Kasumi-1 (cell line): ENCODE measurements at places on chromosomes 7 and 10.

- no peak for DNase-seq
Measured at GRCh38 chr10:97049670-97050069, 136.1 kb downstream of the SLIT1 start.

DNA sequence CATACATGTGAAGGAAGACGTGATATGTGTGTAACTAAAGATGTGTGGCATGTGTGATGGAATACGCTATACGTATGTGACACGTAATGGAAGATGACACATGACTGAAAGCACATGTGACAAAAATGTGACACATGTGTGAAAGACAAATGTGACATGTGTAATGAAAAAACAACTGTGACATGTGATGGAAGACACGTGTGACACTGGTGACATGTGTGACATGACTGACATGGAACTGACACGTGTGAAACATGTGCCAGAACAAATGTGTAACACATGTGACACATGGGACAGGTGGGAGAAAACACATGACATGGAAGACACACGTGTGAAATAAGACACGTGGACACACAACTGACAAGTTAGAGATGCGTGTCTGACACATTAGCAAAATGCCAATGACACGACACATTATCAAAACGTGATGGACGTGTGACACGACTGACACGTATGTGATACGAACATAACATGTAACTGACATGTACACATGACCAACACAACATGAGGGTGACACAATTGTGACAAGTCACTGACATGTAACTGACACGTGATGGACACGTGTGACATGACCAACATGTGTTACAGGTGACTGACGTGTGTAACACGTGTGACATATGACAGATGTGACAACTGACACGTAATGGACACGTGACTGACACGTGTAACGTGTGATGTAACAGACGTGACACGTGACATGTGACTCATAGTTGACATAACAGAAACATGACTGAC lies 24.4 kb downstream of the CRPPA start:
- no peak for DNase-seq

GRCh38 chr7:127654404-127655394 lies 2.7 kb downstream of the SND1 start:
- peak; percentile 31 for DNase-seq

DNA sequence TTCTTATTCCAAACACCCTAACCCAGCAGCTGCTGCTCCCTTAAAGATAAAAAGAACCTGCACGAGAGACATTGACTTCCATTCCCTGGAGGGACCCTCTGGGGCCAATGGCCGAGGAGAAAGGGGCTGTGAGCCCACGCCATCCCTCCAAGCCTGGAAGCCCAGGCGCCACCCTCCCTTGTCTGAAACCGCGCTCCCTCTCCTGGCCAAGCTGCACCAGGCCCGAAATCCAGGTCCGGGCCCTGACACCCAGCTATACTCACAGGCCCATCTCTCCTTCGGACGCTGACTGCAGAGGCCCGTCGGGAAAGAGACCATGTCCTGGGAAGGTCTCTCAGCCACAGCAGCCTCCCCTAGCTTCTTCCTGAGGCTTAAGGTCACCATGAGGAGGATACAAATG lies 196.5 kb downstream of the PTPRN2 start:
- DNase-seq = no peak

DNA sequence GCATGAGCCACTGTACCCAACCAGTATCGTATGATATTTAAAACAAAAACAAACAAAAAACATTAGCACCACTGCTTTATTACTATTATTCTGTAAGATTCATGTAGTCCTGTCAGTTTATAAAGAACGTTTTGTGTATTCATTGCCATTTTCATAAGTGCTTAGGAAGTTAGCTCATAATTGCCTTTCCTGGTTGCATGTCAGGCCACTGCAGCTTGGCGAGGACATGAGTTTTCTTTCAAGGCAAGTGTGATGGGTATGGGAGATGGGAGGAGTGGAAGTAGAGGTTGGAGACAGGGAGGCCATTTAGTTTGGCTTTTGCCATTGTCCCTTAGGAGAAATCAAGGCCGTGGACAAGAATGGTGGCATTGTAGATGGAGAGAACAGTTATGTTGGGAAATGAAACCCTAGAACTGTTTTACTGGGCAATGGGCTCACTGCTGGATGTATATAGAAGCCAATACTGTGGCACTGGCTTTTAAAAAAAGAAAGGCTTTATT lies 48.9 kb downstream of the TYW1 start:
- DNase-seq = no peak

DNA sequence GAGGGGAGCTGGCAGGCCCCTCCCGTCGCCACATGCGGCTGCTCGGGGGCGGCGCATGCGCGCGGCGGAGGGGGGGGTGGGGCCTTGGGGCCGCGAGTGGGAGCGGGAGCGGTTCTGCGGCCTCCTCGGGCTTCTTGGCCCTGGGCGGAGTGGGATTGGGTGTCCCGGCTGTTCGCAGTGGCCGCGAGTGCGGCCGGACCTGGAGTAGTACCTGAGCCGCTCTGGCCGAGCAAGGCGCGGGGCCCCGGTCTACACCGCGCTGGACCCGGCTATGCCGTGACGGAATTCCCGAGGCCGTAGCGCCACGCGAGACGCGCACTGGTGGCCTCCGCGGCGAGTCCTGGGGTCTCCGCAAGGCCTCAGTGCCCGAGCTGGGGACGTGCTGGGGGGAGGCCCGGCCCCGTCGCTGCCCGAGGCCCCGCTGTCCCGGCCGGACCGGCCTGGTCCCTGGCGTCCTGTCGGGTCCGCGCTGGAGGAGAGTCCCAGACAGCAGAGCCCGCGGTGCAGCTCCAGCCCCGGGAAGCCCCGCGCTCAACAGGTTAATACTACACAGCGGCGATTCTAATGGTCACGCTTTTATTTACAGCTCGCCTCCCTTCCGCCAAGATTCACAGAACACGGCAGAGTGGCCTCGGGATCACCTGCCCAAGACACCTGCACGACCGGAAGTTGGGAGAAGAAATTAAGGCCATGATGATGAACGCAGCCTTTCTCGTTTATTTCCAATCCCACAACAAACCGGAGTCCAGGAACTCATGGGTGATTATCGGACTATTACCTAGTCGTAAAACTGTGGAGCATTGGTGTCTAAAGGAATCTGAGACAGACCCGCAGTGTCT lies 671 bp upstream of the PAXIP1 start:
- DNase-seq = peak; percentile 53

DNA sequence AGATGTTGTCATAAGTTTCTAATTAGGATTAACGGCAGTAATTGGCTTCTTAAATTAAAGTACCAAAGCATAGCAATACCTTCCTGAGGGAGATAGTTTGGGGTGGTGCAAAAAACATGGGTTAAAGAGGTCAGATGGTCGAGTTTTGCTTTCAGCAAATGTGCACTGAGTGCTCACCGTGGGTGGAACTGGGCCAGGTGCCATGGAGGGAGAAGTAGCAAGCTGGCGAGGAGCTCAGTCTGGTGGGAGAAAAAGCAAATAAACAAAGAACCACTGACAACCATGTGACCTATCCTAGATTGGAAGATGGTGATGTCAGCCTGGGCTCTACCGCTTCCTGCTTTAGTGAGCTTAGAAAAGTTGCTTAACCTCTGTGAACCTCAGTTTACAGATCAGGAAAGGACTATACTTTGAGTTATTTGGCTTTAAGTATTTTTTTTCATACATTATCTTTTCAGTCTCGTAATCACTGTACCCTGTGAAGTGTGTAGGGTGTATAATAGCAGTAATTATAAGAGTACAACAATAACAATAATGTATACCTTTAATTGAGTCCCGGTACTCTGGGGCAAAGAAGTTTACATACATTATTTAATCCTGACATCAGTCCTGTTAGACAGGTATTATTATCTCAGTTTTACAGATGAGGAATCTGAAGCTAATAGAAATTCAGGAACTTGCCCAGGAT lies 69.0 kb upstream of the PDCD4 start:
- DNase-seq = peak; percentile 10

- no peak for DNase-seq
Measured at GRCh38 chr7:159130820-159131219, 13.8 kb downstream of the VIPR2 start.

GRCh38 chr10:103284170-103284569 lies 7.2 kb downstream of the INA start:
- no peak for DNase-seq

GRCh38 chr10:77983384-77984341 lies 45.7 kb downstream of the POLR3A start:
- peak; percentile 83 for DNase-seq

GRCh38 chr7:78095549-78095948 lies 297.0 kb downstream of the PHTF2 start:
- DNase-seq = no peak

DNA sequence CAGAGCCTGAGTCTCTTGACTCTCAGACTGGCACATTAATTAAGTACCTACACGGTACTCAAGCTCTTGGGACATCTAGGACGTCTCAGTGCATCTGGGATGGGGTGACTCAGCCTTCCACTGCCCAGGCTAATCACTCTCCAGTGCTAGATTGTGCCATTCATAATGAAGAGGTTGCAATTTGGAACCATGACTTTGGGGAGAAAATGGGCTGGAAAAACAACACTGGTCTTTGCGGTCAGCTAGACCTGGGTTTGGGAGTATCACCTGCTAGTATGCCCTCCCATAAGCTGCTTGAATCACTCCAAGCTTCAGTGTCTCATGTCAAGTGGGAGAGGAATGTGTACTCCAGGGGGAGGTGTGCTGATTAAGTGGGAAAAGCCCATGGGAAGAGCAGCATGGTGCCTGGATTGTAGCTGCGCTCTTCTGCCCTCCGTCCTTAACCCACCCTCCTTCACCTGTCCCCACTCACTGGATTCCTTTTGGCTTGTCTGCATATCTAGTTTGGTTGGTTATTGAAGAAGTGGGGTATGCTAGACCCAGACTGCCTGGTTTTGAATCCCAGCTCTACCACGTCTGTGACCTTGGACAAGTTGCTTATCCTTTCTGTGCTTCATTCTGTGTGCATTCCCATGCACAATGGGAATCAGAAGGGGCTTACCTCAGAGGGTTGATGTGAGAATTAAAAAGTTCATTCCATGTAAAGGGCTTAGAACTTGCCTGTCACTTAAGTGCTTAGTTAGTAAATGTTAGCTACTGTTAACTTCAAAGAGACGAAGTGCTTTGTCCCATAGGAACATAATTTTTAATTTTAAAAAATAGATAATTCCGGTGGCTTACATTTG lies 3.8 kb downstream of the NFE2L3 start:
- DNase-seq = no peak

DNA sequence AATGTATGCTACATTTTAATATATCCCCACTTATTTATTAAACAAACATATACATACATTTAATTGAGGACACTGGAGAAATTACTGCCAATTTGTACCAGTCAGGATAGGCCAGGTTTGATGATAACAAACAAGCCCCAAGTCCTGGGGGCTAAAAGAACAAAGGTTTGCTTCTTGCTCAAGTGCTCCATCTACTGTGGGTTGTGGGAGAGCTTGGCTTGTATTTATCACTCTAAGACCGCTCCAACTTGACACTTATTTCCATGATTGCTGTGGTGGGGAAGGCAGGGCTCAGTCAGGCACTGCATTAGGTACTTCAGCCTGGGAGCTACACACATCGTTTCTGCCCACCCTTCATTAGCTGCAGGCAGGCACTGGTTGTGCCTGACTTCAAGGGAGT lies 136.6 kb upstream of the ZNF32 start:
- DNase-seq = peak; percentile 74

DNA sequence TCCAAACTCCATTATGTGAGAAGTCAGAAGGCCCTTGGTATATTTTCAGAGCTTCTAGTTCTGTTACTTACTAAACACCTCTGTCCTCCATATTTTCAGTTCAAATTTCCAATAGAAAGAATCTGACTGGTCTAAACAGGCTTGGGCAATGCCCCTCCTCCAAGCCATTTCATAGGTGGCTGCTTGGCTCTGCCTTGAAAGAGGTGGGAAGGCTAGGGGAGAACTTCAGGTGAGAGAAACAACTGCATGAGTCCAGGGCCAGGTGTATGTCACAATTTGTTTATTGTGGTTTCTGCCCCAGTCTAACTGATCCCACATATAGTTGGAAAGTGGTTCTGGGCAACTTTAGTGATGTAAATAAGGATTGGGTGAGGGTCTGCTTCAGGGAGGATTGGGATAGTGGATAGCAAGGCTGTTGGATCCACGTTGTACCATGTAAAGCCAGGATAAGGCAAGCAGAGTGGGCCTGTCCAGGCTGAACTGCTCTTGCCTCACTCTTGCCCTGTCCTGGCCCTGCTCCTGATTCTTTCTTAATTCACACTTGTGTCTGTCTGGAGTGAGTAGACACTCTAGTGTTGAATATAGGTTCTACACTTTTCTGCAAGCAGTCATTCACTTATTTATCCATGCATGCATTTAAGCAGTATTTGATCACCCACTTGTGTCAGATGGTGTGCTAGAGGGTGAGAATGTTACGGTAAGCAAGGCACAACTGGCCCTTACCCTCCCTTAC lies 67.5 kb upstream of the COMTD1 start:
- no peak for DNase-seq

- no peak for DNase-seq
Measured at GRCh38 chr10:74753442-74754211, 72.8 kb upstream of the KAT6B start.

- no peak for DNase-seq
Measured at GRCh38 chr10:70843776-70844489, 28.2 kb downstream of the SGPL1 start.

DNA sequence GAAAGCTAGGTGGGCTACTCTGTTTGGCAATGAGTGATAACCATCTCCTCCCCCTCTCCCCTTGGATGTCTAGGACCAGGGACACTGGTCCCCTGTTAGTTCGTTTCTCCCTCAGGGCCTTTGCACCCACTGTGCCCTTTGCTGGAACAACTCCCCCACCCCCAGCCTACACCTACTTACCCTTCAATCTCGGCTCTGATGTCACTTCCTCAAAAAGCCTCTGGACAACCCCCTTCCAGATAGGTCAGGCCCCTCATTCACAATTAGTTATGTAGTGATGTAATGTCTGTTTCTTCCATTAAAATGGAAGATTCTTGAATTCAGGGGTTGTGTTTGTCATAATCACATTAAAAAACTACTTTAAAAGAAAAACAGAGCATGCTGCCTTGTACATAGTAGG lies 152.9 kb downstream of the SNX10 start:
- no peak for DNase-seq

GRCh38 chr7:55533050-55533728 lies 39.1 kb downstream of the VOPP1 start:
- peak; percentile 44 for DNase-seq

DNA sequence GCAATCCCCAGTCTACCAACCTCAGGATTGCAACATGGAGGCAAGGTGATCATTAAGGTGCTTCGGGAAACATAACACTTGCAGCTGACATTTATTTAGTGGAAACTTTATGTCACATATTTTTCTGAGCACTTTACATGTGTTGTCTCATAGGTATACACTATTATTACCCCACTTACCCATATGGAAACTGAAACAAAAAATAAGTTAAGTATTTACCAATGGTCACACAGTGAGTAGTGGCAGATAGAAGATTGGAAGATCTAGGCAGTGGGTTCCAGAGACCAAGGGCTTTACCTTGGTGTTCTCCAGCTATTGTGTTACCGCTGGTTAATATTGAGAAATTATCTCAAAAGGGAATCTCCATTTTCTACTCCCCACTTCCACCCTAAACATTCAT lies 1279.1 kb upstream of the SORCS1 start:
- no peak for DNase-seq

GRCh38 chr7:77699056-77699455 lies 2.8 kb downstream of the RSBN1L start:
- DNase-seq = no peak
